ENCODE measurements at places on chromosomes 2 and 18.

- DNase-seq = no peak
Measured at GRCh38 chr18:58288921-58289797, 245.1 kb downstream of the NEDD4L start.

DNA sequence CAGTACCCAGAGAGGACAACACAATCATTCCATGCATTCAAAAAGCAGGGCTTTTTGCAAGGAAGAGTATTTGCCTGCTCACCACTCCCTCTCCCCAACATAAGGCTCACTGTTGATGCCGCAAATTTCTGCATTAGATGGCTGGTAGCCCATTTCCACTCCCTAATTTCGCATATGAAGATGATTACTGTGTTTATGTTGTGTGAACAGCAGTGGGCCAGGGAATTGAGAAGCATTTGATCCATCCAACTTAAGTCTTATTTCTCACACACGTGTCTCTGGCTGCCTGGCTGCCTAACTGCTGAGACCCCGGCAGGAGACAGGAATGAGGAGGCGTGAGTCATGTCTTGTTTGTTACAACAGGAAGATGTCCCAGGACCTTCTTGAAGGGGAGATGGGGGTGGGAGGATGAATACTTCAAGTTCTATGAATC lies 294.1 kb downstream of the ALK start:
- DNase-seq = no peak

DNA sequence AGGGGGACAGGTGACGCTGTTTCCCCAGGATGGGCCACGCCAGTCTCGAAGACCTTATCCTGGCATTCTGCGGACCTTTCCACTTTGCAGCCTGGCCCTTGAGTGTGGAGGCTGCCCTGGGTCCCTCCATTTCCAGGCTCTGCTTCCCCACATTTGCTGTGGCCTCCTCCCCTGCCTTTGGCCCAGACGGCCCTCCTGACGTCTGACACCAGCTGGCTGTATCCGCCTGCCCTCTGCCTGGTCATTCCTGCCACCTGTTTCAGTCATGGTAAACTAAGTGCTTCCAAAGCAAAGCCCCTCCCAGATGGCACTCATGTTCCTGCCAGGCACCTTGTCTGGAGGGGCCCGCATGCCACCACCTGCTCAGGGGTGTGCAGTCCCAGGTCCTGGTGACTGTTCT lies 95.1 kb downstream of the ASB1 start:
- no peak for DNase-seq

DNA sequence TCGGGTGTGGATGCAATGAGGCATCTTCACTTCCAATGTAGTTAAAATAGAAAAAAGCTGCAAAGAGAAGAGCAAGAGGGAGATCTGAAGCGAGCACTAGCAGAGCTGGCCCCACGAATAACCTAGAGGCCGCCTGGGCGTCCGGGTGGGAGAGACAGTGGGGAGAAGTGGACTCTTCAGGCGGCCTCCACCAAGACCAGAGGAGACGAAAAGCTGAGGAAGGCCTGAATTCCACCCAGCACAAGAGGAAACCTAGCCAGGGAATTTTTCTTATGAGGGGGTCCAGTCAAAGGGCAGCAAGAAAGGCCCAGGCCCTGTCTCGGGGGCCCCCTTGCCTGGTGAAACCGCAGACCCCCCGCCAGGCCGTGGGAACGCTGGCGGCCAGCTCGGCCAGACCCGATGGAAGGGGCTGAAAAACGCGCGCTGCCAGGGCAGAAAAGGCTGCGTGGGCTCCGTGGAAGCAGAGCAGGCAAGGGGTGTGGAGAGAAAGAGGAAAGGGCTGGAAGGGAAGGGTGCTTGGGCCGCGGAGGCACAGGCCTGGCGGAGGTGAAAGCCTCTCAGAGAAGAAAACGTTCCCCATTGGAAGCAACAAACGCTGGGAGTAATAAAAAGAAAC lies 69.2 kb downstream of the KCTD1 start:
- DNase-seq = no peak

DNA sequence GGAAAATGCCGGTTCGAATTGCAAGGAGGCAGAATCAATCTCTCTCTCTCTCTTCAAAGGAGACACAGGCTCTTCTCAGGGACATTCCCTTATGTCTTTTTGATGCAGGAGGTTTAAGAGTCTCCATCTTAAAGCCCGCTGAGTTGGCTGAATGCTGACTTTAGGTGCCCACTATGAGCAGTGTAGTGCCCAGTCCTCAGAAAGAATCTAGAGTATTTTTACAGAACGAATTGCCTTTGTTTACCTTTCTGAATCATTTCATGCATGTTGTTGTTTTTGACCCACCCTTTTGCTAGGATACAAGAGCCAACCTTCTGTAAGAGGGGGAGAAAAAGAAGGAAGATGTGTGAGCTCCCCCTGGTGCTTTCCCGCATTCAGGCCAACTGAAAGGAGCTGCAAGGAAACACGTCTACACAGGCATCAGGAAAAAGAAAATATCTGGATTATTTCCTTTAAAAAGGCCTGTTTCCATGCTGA lies 193.5 kb upstream of the TCF4 start:
- DNase-seq = no peak

DNA sequence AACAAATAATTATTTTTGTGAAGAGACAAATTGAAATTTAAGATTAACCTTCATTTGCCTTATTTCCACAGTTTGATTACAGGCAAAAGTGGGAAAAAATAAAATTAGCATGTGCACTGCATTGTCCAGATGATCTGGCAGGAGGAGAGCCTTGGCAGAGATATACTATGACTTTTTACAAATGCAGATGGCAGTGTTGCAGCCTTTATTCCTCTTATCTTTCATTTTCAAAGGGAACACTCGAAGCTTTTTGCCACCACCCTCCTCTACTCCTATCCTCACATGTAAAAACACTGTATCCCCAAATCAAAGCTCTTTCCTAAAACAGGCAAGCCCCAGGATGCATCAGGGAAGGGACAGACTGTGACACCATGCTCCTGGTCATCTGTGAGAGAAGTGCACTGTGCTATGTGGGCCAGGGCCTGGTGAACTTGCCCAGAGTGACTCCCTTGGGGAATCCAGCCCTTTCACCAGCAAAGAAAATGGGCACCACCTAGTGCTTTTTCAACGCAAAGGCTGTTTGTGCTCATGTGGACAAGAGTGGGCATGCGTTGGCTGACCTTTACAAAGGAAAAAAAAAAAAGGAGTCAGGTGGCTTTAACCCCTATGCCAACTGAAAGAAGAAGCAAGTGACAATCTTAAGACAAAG lies 74.7 kb upstream of the ETAA1 start:
- DNase-seq = no peak

DNA sequence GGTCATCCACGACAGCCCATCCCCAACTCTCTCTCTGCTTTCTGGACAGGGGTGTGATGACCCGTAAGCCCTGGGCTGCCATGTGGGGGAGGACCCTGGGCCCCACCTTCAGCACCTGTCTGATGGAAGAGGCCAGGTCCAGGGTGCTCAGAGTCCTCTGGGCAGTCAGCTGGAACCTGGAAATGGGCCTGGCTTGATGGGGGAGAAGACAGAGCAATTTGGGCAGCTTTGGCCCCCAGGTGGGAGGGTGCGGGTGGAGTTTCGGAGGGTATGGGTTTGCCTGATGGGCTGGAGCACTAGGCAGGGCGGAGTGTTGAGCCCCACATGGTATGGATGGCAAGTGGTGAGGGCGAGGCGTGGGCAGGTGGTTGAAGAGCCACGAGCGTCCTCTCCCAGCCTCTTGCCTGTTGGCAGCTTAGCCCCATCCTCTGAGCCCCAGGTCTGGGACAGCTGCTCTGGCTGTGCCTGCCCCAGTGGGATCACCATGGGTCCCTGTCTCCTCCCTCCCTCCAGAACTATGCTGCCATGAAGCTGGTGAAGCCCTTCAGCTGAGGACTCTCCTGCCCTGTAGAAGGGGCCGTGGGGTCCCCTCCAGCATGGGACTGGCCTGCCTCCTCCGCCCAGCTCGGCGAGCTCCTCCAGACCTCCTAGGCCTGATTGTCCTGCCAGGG lies 232.7 kb downstream of the DYSF start:
- no peak for DNase-seq
